ENCODE measurements at places on chromosomes 1 and 21. TPM values are rescaled to one million over a fixed set of nuclear protein-coding genes. Genes with fewer than 3 reads are reported as not detected.

FGR gene
- total RNA-seq, result under 0.01 TPM

TCEA3 gene
- 38.9 TPM for total RNA-seq

PRDM16 gene
- not detected for total RNA-seq

F11R gene
- total RNA-seq, result 107 TPM

OR2L2 gene
- total RNA-seq, result not detected

NCF2 gene
- total RNA-seq, result 48.4 TPM

Measured in placental epithelial cell (primary cell).